SK-N-SH (cell line): ENCODE measurements at places on chromosomes 5 and 9.

DNA sequence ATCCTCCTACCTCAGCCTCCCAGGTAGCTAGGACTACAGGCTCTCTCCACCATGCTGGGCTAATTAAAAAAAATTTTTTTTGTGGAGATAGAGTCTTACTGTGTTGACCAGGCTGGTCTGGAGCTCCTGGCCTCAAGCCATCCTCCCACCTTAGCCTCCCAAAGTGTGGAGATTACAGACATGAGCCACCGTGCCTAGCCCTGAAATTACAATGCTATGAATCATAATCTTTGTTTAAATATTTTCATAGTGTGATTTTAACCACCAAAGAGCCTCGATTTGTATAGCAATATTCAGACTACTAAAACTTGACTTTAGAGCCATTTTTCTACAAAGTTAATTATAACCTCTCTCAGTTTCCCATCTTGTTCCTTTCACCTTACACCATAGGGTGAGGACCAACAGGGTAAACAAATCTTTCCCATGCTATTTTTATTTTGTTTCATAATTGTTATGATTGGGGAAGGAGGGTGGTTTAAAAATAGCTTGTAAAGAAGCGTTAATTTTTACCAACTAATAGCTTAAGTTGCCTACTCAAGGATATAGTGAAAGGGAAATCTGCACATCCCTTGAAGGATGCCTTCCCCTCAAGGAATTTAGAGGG is 32.7 kb downstream of the UBE2D2 start:
- DNase-seq, result no peak

DNA sequence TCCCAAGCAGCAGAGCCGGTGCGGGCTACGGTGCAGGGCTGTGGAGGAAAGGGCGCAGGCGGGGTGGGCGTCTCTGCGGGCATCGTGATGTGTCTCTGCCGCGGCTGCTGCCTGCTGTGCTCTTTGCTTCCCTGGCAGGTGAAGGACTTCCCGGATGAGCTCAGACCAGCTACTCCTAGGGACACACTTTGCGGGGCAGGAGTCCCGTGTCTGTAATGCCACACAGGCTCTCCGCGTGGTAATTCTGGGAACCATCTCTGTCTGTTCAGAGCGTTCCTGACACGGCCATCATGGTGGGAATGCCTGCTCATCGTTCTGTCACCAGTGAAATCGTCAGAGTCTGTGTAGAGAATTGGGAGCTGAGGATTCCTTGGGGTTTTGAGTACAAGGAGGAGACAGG is 235.5 kb downstream of the FANCC start:
- no peak for DNase-seq

DNA sequence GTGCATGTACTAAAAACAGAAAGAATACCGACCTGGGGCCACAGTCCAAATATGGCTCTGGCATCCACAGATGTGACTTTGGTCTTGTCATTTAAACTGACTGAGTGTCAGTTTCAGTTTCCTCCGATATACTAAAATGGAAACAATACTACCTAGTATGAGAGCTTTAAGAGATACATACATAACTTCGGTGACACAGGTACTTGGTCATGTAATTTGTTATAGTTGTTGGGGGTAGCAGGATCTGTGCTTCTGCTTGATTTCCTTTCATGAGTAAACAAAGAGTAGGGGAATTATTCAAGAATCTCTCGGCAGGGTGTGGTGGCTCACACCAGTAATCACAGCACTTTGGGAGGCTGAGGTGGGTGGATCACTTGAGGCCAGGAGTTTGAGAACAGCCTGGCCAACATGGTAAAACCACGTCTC is 32.1 kb downstream of the MTMR12 start:
- no peak for DNase-seq

DNA sequence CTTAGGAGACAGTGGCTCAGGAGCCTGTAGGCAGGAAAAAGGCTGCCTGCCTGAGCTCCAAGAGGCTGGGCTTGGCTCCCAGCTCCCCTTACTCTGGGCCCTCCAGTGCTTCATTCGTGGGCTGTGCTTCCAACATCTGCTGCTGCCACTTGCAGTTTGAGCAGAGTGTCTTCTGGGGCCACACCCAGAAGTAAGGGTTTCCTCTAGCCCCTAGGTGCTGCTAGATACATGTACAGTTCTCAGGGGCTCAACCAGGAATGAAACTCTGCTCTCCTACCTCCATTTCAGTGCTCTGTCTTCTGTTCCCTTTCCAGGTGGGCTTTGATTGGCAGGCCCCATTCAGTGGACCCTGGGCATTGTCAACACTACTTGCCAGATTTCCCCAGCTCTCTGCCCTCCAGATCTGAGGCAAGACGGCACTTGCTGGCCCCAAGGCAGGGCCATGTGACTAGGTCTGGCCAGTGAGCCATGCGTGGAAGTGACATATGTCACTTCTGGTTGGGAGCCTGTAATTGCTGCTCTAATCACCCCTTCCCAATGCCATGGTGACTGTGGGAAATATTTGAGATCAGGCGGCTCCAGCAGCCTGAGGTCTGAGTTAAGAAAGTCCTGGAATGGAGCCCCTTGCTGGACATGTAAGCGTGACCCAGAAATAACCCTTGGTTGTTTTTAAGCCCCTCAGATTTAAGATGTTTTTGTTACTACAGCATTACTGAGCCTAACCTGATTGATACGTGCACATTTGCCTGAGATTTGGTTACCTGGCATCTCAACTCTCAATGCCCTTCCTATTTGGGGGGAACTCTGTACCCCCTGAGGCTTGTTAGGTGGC is 9.4 kb upstream of the BOD1 start:
- DNase-seq, result no peak

DNA sequence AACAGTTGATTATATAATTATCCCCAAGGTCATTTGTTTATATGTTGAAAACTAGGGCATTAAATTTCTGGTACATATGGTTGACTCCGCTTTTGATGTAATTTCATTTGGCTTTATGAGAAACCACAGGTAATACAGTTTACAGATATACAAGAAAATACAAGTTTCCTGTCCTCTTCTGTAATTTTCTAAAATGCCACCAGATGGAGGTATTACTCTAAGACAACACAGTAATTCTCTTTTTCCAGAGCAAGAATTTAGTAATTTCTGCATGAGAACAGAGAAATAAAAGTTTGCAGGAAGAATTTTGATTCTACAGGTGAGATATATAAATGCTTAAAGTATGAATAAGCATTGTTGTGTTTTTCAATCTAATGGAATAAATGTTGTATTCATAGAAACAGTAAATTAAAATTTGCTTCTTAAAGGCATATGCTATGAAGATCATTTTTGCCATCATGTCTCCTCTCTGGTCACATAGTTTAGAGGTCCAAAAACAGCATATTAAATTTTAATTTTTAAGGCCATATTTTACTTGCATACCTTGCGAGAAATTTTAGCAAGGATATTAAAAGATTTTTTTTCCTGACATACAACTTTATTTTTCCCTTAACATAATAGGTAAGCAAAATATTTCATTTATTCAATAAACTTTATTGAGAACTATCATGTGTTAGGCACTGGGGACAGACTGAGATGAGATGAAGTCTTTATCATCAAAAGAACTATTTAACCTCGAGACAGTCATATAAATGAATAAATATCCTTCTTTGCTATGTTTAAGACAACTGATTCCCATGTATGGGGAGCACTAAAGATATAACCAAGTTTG is 22.7 kb downstream of the CHD1 start:
- DNase-seq, result peak; percentile 22

GRCh38 chr9:27572061-27572460 is 1.2 kb downstream of the C9orf72 start:
- DNase-seq, result no peak

DNA sequence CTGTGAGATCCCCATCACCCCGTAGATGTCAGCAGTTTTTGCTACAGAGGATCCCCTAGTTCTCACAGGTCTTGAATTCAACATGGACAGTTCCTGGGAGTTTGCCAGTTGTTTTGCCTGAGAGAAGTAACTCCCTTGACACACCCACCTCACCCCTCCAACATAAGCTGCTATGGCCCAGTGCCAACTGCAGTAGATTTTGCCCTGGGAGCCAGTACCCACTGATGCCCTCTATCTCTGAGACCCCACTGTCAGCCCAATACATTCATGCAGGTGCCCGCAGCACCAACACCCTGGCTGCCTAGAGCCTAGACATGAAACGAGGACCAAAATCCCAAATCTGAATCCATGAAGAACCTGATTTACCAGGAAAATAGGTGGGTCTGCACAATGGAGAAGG is 583.9 kb upstream of the CTNND2 start:
- DNase-seq, result no peak

- no peak for DNase-seq
Observed at GRCh38 chr9:76609285-76610010, 150.5 kb downstream of the GCNT1 start.

GRCh38 chr5:171924493-171925122 is 81.8 kb downstream of the FBXW11 start:
- no peak for DNase-seq

DNA sequence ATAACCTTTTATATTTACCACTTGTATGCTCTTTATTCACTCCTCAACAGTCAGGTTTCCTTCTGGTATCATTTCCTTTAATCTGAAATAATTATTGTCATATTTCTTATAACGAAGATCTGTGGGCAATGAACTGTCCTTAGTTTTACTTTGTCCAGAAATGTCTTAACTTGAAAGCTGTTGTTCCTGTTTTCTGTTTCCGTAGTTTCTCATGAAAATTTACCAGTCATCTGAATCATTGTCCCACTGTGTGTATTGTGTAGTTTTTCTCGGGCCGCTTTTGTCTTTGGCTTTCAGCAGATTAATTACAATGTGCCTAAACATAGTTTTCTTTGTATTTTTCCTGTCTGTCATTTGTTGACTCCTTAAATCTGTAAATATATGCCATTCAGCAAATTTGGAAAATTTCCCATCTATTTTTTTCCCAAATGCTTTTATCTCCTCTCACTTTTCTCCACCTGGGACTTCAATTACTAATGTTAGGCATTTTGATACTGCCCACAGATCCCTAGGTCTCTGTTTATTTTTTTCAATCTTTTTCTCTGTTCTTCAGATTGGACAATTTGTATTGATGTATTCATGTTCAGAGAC is 74.9 kb downstream of the PDE8B start:
- DNase-seq, result no peak

GRCh38 chr9:1994180-1994579 is 21.0 kb upstream of the SMARCA2 start:
- DNase-seq, result no peak

DNA sequence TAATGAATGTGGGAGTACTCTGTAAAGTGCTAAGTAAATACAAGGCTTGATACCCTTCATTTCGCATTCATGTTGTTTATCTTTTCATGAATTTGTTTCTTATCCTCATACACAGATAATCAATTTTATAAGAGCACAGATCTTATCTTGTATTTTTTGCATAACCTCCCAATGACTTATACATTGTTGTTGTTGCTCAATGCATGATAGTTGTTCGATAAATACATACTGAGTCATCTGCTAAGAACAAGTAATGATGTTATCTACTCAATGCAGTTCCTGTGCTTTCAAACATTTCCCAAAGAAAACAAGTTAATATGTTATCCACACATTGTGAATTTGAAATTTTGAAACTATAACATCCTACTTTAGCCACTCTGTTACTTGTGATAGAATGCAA is 60.7 kb downstream of the TAF11L14 start:
- no peak for DNase-seq

DNA sequence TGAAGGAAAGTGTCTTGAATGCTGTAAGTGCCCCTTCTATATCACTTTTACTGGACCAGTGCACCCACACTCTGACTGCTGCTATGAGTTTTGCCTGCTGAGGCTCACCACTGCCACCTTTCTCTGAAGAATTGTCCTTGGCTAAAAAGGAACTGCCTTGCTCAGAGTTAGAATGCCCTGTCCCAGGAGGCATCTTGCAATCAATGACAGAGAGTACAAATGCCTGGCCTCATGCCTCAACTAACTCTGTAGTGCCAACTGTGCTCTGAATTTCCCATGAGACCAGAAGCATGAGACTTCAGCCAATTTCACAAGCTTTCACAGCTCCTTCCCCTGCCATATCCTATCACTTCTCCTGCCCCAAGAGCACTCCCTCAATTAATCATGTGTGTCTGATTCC is 569.7 kb downstream of the ZNF608 start:
- DNase-seq, result no peak

- no peak for DNase-seq
Observed at GRCh38 chr9:127128341-127129072, 6.1 kb upstream of the ANGPTL2 start.

DNA sequence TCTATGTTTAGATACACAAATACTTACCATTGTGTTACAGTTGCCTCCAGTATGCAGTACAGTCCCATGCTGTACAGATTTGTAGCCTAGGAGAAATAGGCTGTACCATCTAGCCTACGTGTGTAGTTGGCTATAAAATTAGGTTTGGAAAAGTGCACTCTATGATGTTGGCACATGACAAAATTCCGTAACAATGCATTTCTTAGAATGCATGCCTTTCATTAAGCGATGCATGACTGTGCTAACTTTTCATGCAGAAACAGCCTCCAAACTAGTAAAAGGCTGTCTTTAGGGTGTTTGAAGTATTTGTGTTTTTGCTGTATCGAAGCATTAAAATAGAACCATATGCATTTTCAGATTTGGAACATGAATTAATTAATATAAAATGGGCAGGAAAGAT is 157.9 kb downstream of the RMI1 start:
- no peak for DNase-seq

- peak; percentile 65 for DNase-seq
Observed at GRCh38 chr5:7856855-7857254, 5.9 kb upstream of the CFAP90 start.

DNA sequence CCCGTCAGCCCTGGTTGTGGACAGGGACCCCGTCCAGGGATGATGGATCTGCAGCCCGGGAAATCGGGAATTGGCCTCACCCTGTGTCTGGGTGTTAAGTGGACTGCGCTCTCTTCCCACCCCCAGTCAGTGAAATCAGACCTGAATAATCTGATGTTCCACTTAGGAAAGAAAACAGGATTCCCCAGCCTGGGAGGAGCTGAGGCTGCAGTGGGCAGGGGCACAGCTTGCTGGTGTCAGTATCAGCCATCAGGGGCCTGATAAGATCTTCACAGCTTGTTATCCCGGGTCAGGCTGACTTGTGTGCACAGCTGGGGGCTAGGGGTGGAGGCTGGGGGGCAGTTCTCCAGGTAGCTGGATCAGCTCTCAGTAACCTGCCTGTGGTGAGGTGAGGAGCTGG is 29.1 kb downstream of the LMX1B start:
- DNase-seq, result no peak
